NCI-H187 (cell line): ENCODE measurements at places on chromosomes 3 and 15.

DNA sequence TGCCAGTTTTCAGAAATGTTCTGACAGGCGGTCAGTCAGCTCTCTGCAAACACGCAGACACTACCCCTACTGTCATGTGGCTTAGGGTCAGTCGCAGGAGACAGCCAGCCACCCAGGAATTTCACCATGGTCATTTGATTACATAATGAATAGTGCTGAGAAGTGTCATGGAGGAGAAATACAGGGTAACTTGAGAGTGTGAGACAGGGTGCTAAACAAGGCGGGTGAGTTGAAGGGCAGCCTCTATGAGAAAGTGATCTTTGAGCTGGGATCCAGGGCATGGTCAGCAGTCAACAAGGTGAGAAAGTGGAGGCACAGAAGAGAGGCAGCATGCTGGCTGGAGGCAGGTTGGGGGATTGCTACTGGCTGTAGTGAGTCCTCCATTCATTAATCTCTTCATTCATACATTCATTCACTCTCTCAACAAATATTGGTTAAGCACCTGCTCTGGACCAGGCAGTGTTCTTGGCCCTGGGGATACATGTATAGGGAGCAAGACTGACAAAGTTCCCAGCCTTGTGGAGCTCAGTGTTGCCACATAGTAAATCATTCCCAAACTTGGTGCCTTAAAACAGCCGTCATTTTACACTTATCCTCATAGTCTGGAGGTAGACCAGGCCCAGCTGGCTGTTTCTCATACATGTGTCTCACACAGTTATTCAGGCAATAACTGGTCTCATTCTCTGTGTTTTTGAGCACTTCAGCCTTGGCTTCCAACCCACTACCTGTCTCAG is 14.8 kb downstream of the PXYLP1 start:
- DNase-seq: no peak

GRCh38 chr3:45656575-45657363 is 32.4 kb upstream of the SACM1L start:
- DNase-seq: peak; percentile 13

DNA sequence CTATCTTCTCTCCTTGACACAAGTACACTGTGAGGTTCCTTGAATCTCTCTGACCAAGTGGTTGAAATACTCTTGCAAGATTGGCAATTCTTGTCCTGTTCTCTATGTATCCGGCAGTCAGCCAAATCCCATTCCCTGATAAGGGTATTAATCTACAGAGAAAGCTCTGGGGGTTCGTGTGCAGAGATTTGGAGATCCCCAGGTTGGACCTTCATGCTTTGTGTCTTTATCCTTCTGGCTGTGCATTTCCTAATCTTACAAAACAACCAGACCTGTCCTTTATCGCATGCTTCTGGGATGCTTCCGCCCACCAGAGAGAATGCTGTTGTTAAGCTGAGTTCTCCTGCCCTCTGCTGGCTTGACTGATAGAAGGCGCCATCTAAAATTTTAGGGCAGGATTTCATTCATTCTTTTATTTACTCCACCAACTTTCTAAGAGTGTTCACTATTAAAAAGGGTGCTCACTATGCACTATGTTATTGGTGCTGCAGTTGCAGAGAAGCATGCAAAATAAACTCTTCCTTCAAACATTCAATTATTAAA is 8.6 kb upstream of the SST start:
- DNase-seq: no peak

GRCh38 chr3:11612515-11613188 is 31.1 kb downstream of the VGLL4 start:
- DNase-seq: no peak

DNA sequence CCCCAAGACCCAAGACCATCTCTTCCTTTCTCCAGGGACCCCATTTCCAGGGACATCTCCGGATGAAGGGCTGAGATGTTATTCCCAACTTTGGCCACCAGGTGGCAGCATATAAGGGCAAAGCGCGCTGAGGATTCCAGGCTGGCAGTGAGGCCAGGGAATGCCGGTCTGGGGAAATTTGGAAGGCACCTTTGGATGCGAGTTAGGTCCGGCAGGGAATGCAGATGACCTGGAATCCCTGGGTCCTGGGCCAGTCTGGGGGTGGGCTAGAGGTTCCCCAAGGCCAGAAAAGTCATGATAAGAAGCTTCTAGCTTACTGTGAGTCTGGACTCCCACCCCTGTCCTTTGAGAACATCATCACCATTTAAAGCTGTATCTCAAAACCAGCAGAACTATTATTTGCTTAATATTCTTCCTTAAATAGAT is 1.6 kb upstream of the CHST13 start:
- DNase-seq: no peak

DNA sequence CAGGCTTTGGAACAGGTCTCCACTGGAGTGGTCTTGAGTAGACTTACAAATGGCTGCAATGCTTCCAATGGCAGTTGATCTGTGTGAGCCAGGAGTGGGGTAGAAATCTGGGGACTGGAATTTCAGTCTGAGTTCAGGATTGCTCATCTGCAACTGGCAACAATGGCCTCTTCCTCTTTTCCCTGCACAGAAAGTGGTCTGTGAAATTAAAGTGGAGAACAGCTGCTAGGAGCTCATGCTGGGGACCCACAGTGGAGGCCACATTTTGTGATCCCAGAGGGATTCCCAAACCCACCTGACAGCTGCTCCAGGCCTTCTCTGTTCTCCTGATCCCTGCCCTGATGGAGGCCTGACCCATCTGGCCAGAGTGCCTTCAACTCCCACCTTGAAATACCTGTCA is 49.6 kb downstream of the CEMIP start:
- DNase-seq: no peak

GRCh38 chr15:101018016-101018415 is 98.9 kb downstream of the LRRK1 start:
- no peak for DNase-seq

- DNase-seq: no peak
Measured at GRCh38 chr3:140955645-140956044, 14.0 kb downstream of the SLC25A36 start.

DNA sequence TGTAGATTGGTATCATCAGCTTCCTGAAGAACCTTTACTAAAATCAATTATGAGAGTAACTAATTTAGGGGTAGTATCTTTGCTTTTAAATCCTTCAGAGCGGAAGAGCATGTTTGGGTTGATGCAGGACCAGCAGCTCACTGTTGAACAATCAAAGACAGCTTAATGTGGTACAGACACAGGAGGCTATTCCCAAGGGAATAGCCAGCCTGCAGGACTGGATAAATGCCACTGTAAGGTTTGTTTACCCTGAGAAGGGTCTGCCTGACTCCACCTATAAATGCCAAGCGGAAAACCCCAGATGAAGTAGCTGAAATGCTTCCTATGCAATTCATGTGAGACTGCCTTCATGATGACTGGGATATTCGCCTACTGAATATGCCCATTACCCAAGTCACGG is 16.0 kb upstream of the STAC start:
- DNase-seq: no peak

DNA sequence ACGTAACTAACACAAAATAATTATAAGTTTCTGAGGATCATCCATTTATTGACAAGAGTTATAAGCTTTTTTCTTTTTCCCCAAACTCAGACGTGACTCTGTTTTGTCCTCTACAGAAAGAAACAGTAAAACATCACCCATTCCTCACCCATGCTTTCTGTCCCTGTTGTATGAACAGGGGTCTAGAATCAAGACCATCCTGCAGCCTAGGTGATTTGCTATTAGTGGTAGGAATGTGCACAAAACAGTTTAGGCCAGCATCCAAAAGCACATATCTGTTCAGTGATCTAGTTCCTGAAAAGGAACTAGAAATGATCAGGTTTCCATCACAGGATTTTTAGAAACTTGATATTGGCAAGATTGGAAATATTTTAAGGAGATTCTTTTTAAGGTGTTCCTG is 527.6 kb downstream of the SOX2 start:
- no peak for DNase-seq

DNA sequence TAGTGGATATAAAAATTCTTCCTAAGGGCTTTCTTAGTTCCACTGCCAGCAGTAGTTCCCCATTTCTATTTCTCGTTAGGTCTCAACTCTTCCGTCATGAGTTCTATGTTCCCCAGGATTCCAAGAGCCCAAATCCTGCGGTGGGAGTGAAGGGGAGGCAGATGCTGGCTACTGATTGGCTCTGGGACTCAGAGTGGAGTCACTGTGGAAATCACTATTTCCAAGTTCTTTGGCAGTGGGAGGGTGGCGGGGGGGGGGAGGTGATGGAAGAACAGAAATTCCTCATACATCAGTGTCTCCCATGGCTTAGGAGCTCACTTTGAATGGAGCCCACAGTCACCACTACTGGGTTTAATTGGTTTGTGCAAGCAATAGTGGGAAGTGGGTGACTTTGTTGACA is 5.6 kb downstream of the CCR1 start:
- DNase-seq: no peak

GRCh38 chr15:90358124-90359033 is 6.3 kb downstream of the ZNF774 start:
- DNase-seq: no peak

- no peak for DNase-seq
Measured at GRCh38 chr3:161444694-161445077, 51.9 kb upstream of the OTOL1 start.

DNA sequence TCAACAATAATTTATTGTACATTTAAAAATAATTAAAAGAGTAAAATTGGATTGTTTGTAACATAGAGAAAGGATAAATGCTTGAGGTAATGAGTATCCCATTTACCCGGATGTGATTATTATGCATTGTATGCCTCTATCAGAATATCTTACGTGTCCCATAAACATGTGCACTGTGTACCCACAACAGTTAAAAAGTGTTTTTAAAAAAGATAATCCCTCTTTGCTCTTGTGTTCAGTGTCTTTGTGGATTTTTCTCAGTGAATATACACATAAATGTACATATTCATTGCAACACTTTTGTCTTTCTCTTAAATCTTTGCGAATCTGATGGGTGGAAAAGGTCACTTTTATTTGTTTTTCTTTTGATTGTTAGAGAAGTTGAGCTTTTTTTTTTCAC is 20.4 kb downstream of the YEATS2 start:
- DNase-seq: no peak

DNA sequence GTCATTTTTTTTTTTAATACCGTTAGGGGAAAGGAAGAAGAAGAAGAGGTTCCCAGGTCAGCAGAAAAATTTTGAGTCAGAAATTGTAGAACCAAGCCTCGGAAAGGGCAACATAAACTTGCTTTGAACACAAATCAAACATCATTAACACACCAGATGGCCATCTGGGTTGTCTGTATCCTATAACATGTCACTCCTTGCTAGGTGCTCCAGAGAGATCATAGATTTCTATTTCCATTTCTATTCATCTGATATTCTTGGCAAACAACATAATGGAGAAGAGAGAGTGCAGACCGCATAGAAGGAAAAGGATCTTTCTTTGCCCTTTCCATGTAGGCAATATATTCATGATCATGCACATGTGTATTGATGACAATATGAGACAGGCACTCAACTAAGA is 129.5 kb upstream of the STT3B start:
- no peak for DNase-seq

- DNase-seq: peak; percentile 16
Measured at GRCh38 chr3:113264283-113265131, 53.1 kb downstream of the BOC start.

GRCh38 chr3:145251311-145251710 is 909.7 kb downstream of the PLOD2 start:
- DNase-seq: no peak

GRCh38 chr3:17137321-17137826 is 252.6 kb downstream of the PLCL2 start:
- no peak for DNase-seq

DNA sequence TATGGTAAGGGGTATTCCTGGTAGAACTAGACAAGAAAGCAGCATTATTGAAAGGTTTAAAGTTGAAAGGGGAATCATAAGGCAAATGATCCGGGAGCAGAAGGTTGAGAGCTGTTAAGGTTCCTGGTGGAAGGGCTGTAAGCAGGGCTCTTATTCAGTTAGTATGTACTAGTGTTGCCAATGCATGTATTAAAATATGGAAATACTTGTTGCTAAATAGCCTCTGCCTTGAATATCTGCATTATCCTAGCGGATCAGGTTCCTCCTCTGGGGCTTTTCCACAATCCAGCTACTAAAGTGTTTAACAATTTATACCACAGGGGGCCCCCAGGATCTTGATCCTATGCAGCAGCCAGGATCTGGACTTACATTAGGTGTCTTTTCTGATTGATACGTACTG is 7.3 kb upstream of the COPB2 start:
- DNase-seq: no peak

DNA sequence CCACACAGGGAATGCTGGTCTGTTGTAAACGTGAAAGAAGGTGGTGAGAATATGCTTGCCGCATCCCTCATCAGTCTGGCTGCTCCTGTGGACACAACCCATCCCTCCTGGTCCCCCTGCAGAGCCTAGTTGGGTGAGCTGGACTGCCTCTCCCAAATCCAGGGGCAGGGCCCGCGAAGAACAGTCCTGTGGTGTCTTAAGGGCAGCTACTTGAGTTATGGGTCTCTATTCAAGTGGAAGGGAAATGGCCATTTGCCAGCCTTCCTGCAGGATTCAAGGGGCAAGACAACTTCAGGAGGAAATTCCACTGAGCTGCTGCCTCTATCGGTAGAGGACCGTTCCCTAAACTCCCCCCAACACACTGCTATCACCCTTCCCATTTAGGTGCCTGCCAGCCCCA is 98.9 kb downstream of the IQSEC1 start:
- no peak for DNase-seq

GRCh38 chr3:134829721-134830120 is 34.7 kb downstream of the EPHB1 start:
- no peak for DNase-seq

DNA sequence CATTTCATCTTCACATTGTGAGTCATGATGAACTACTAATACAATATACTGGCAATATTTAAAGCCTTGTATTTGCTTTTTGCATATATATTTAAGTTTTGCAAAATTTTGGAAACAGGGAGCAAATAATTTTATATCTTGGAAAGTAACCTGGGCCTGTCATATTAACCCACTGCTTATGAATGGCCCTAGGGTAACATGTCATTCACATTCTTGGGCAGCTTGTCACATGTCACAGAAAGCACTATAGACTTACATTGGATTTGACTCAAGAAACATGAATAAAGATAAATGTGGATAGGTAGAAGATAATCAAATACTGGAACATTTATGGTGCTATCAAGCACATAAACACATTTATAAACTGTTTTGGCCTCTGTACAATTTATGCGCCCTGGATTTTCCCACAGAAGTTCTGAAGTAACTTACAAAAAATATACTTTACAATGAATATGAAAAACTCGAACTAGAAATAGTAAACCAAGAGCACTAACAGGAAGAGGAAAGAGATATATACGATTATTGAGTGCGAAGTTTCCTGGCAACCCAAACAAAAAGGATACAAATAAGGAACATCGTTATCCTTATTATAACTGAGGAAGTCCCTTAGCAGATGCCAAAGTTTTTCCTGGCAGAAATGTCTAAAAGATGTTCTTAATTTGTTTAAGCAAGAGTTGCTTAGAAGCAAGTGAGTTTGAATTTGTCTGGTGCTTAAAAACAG is 257.2 kb downstream of the RBMS3 start:
- DNase-seq: no peak
